MCF 10A (cell line): ENCODE measurements at places on chromosomes 12 and 14.

- no peak for DNase-seq
Measured at GRCh38 chr12:19144985-19145384, 15.5 kb downstream of the PLEKHA5 start.

GRCh38 chr14:88818018-88818417 lies 6.4 kb upstream of the TTC8 start:
- no peak for DNase-seq

- DNase-seq: no peak
Measured at GRCh38 chr12:46839964-46840363, 14.2 kb upstream of the SLC38A4 start.

DNA sequence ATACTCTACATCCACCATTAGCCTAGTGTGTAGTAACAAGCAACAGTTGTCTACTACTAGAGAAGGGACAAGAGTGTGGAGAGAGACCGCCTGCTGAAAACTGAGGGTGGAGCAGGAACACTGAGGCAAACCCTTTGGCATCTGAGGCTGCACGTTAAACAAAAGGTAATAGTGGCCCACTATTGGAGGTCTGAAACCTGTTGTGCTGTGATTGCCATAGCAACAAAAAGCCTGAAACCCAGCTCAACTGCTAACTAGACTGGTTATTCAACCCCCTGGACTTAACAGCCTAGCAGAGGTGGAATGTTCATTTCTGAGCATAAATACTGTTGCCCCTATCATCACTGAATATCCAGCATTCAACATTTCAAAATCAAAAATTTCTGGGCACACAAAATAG lies 43.0 kb downstream of the PPP4R4 start:
- no peak for DNase-seq

DNA sequence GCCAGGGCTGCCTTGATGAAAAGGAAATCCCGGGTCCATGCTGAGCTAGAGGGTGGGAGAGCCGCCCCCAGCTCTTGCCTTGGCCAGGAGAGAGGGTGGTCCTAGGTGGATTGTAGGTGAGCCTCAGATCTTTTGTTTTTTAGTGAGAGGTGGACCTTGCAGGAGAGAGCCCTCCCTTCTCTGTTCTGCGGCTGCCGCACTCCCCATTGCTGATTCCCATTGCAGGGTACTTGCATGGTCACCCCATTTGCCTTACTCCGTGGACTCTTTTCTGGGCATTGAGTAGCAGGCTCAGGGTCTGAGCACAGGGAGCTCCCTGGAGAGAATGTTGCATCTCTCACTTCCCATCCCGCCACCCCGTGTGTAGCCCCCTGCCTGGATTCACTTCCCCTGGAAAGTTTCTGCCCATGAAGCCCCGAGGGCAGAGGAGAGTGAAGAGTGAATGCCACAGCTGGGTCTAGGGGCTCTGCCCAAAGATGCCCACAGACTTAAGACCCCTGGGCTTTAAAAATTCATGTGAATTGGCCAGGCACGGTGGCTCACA lies 10.2 kb downstream of the VASH1 start:
- DNase-seq: no peak

DNA sequence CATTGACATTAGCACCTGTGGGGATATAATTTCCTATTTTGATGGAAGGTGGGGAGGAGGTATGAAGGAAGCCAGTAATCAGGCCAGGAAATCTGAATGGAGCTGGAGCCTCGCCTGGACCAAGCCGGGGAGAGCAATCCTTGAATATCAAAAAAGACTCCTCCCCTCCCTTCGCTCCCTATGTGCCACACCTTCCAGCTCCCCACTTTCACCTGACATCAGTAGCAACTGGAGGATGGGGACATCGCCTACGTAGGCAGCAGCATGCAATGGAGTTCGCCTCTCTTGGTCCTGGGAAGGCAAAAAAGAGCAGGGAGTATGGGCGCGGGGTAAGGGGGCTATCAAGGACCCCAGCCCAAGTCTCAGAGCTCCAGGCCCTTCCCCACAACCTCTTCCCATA lies 1.1 kb downstream of the ANKRD52 start:
- DNase-seq: no peak

DNA sequence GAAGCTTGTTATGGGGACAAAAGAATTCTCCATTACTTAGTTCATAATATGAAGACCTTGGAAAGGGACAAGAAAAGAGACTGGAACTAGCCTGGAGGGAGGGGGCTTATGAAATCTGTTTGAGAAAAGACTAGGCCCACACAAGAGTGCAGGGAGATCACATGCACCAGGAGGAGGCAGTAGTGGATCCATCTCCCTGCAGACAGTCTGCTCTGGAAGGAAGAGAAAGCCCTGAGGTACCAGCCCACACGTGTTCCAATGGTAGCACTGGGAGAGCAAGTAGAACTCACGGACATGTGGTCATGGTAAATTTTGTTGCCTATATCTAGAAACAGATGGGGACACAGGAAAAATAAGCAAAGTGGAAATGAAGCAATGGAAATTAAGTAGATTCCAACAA lies 445.4 kb downstream of the SOX5 start:
- DNase-seq: no peak

DNA sequence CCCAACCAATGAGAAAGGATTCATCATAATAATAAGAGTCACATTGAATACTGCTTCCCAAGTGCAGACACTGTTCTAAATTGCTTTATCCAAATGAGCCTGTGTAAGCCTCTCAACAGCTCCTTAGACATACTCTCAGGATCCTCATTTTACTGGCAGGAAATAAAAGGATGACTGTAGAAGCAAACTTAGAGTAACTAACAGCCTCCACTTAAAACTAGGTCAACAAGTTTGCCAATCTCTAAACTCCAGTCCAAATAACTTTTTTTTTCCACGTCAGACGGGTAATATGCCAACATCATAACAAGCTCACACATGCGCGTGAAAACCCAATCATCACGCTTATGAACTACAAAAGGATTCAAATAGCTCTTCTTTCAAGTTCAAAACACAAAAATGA lies 15.3 kb upstream of the DPF3 start:
- no peak for DNase-seq

- no peak for DNase-seq
Measured at GRCh38 chr12:95244350-95244749, 26.7 kb downstream of the VEZT start.

- no peak for DNase-seq
Measured at GRCh38 chr12:93825931-93826555, 148.9 kb downstream of the CRADD start.

- no peak for DNase-seq
Measured at GRCh38 chr12:53143355-53143754, 37.2 kb upstream of the ZNF740 start.

DNA sequence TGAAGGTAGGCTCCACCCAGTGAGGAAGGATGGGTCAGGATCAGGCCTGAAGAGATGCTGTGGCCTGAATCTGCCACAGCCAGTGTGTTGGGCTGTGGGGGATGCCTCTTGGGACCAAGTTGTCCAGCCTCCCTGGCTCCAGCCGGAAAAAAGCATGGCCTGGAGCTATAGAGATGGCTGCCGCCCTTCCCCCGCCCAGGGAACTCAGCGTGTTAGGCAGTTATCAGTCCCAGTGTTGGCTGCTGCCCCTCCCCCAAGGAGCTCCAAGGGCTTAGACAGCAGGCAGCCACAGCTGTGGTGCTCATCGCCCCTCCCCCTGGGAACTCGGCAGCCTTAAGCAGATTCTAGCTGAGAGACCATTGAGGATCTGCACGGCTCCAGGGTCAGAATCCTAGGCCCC lies 158.0 kb downstream of the CAPZA3 start:
- no peak for DNase-seq

GRCh38 chr14:75333606-75334548 lies 55.2 kb downstream of the FOS start:
- DNase-seq: no peak

DNA sequence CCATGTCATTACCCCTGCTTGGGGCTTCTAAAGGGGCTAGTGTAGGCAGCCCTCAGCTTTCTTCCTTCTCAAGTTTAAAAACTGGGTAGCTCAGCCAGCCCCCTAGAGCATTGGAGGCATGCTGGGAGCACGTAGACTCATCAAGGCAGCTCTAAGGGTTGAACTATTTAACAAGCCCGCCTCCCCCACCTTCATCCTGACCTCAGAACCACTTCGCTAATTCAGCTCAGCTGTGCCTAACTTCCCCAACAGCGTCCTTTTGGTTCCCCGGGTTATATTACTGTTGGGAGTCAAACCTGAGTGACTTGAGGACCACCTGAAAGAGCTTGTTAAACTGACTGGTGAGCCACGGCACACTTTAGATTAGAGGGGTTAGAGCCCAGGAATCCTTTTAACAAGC lies 30.1 kb downstream of the MAX start:
- DNase-seq: no peak

GRCh38 chr12:29612912-29613311 lies 115.4 kb upstream of the OVCH1 start:
- DNase-seq: no peak

DNA sequence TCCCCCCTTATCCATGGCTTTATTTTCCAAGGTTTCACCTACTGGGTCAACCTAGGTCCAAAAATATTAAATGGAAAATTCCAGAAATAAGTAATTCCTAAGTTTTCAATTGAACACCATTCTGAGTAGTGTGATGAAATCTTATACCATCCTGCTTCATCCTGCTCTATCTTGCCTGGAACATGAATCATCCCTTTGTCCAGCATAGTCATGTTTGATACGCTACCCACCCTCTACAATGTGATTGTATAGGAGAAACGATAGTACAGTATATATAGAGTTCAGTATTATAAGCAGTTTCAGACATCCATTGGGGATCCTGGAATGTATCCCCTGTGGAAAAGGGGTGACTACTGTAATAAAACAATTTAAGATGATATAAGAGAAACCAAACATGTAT lies 62.2 kb downstream of the IFNG start:
- DNase-seq: peak; percentile 44
